Activated CD8-positive, alpha-beta memory T cell treated with anti-CD3 and anti-CD28 coated beads for 1 hour (primary cell): ENCODE measurements at places on chromosomes 7 and 10.

DNA sequence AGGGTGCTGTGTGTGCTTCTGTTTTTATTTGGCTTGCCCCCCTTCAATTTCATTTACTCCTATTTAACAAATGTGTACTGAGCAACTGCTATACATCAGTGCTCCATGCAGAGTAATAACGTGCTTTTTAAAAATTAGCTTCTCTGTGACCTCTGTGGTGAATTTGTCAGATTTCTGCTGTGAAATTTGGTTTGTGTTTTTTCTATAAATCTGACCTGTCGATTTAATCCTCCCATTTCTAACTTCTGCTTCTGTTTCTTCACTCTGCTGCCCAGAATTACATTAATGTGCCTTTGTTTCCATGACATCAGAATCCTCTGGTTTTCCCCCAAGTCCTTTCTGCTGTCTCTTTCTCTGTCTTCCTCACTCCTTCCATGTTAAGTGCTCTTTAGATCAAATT is 123.8 kb upstream of the CACNA2D1 start:
- no peak for DNase-seq

DNA sequence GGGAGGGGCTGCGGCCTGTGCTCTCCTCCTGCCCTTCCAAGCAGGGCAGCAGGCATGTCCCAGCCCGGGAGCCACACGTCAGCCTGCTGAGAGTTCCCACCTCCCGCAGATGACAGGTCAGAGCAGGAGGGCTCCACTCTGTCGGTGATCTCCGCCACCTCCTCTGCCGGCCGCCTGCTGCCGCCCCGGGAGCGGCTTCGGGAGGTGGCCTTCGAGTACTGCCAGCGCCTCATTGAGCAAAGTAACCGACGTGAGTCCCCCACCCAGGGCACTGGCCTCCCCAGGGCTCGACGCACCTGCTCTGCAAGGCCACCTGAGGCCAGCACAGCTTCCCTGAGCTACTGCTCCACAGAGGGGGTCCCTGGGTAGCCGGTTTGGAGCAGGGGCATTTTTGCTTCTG is 9.4 kb downstream of the AP5Z1 start:
- no peak for DNase-seq

DNA sequence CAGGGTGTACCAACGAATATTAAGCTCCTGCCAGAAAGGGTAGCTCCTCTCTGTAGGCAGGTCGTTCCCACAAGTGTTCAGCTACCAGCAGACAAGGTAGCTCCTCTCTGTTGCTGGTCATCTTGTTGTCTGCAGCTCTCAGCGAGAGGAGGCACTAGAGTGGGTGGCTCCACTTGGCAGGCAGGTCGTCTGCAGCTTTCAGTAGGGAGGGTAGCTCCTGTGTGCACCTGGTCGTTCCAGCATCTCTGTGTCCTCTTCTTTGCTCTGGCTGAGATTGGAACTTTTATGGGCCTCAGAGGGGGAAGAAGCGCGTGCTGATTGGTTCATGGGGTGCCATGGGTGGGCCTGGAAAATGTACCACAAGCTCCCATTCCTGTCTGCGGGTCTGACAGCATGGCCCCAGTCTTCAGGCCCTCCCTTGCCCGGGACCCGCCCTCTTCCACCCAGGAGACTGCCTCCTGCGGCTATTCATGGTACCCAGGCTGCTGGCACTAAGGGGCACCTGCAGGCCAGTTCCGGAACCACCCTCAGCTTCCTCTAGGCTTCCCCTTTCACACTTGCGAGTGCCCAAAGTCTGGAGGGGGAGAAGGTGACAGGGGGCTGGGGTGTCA is 63.9 kb upstream of the CACNA2D1 start:
- DNase-seq, result no peak

DNA sequence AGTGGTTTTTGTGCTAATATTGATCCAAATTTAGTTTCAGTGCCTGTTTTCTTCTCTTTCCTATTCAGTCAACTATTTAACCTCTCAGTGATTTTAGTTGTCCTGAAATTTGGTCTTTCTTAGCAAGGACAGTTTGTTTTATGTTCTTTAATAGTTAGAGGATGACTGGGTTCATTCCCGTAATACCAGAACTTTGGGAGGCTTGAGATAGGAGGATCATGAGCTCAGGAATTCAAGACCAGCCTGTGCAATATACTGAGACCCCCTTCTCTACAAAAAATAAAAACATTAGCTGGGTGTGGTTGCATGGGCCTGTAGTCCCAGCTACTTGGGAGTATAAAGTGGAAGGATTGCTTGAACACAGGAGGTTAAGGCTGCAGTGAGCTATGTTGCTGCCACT is 148.3 kb downstream of the EXOC4 start:
- DNase-seq, result no peak

GRCh38 chr7:25786936-25787335 is 365.1 kb upstream of the NFE2L3 start:
- DNase-seq, result no peak

DNA sequence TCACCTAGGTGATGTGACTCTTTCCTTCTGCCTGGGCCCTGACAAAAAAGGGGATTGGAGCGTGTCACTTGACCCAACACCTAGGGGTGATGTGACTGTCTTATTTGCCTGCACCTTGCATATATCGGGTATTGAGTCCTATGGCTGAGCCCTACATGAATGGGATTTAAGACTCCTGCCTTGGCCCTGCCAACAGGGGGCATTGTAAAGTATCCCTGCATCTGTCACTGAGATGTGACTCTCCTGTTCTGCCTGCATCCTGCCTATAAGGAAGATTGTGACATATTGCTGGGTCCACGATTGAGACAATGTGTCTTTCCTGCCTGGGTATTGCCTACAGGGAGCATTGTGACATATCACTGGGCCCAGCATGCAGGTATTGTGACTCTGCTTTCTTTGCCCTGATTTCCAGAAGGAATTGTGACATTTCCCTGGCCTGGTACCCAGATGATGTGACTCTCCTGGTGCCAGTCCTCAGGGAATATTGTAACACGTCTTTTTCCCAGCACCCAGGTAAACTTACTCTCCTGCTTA is 14.2 kb upstream of the ZNF107 start:
- no peak for DNase-seq

DNA sequence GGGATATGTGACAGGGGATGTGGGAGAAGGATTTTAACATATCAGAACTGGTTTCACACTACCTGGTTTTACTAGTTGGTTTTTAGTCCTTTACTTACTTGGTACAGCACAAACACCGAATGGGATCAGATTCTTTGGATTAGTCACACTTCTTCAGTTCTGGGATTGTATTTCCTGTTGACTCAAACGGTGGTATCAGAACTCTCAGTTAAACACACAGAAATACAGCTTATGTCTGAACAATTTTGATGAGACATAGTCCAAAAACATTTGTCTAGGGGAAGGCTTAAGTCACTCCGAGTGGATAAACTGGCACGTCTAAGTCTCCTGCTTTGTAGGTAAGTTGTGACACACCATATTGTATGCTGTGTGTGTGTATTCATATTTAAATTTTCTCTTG is 480.5 kb downstream of the PHTF2 start:
- DNase-seq, result no peak

DNA sequence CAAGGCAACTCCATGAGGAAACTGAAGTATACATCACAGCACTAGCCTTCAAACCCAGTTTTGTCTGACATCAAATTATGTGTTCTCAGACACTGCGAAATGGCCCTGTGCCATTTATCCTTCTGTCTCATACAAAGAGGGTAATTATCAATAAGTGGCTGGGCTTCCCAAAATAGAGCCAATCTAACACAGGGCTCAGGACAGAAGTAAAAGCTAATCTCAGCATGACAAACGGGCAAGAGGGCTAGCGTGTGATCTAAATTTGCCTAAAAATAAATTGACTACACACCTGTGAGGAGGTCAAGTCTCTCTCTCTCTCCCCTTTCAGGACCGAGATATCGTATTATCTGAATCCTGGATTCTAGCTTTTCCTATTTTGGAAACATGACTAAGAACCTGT is 67.2 kb downstream of the DGKB start:
- no peak for DNase-seq

DNA sequence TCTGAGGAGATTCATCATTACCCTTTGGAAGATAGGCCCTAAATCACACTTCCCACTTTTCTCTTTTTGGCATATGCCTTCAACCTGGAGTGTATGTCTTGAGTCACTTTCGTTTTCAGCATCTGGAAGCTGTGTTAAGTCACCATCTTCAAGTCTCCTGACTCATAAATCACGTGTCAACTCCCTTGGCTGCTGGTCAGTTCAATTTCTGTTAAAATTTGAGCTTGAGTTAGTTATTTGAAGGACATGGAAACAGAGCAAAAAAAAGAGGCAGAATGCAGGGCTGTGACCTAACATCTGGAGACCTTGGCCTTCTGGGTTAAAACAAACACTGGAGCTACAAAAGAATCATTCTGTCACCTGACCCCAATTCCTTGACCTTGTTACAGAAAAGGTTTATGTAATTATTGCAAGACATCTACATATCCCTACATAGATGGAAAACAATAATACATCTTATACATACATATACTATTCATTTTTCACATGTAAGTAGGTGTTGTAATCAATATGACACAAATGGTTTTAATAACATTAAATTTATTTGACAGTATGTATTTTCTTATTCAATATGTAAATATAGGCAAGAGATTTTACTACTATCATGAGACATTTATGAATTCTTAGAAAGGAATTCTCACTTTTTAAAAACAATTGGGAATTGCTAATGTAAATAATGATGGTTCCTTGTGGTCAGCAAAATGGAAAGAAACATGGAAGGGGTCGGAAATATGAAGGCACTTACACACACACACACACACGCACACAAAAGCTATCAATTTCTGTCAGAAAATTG is 169.7 kb upstream of the PHYHIPL start:
- no peak for DNase-seq

- DNase-seq, result no peak
Observed at GRCh38 chr10:90751107-90751997, 106.5 kb downstream of the HTR7 start.

GRCh38 chr7:98038321-98038720 is 48.3 kb upstream of the OCM2 start:
- DNase-seq, result no peak

GRCh38 chr7:16084370-16084769 is 337.0 kb downstream of the CRPPA start:
- DNase-seq, result no peak

DNA sequence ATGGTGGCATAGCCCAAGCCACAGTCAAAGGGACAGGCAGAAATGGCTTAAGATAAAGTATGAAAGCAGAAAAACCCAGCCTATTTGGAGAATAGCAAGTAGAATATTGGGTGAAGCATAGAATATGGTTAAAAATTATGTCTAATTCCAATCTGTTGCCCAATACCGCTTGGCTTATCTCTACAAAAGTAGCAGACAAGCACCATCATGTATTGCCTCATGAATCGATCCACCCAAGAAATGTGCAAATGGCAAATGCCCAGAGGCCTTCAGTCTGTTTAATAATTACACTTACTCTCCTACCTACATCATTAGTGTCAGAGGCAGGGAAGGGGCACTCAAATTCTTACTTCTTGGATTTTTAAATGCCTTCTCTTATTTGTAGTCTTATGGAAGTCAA is 130.9 kb upstream of the ADAM12 start:
- no peak for DNase-seq

GRCh38 chr7:46871516-46871915 is 710.4 kb downstream of the TNS3 start:
- no peak for DNase-seq

DNA sequence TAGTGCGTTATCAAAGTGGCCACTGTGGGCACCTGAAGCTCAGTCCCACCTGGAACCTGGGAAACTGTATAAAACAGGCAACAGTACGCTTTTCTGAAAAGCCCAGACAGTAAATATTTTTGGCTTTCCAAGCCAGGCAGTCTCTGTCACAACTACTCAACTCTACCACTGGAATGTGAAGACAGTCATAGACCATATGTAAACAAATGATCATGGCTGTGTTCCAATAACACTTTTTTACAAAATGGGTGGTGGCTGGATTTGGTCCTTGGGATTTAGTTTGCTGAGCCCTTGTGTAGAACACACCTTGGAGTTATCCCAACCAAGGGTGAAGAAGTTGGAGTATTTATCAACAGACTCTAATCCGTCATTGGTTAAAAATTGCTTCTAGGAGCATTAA is 259.9 kb downstream of the SKIDA1 start:
- DNase-seq, result no peak

- DNase-seq, result no peak
Observed at GRCh38 chr7:113775401-113775800, 143.4 kb downstream of the PPP1R3A start.

GRCh38 chr10:52359441-52359840 is 45.4 kb downstream of the DKK1 start:
- DNase-seq, result no peak

DNA sequence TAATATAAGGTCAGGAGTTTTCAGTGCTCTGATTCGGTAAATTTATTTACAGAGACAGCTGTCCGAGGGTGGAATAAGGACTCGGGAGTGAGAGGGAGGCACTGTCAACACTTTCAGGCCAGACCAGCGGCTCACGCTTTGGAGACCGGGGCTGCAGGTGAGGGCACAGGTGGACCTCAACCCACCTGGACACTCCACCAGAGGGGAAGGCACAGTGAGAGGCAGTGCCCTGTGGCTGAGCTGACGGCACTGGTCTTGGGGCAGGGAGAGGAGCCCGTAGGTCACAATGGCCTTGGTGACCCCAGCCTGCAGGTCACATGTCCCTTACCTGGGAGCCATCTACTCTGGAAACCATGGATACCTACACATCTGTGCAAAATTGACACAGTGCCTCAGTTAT is 315.1 kb downstream of the ADARB2 start:
- no peak for DNase-seq

GRCh38 chr7:134246761-134247160 is 70.0 kb downstream of the SLC35B4 start:
- DNase-seq, result no peak

GRCh38 chr7:100694098-100694745 is at the start of gene GIGYF1:
GIGYF1 (minus strand) TSS chr7:100694250; CDS start chr7:100688238, 6,012 bp downstream.
- DNase-seq, result peak; percentile 60
